Kidney (tissue), 22 donors: ENCODE measurements at places on chromosomes 7 and 10.

GRCh38 chr10:9229702-9230244, 1175.3 kb downstream of the GATA3 start:
- no peaks in the 10 kb centered on the region for H3K27me3 ChIP-seq
- no peaks in the 10 kb centered on the region for H3K4me1 ChIP-seq
- no peak overlapping the region for H3K27ac ChIP-seq
- H3K36me3 ChIP-seq = no peaks in the 10 kb centered on the region
- H3K4me3 ChIP-seq = no peak overlapping the region

- H3K36me3 ChIP-seq = no peaks in the 10 kb centered on the region
- H3K27me3 ChIP-seq = no peaks in the 10 kb centered on the region
- no peak overlapping the region for H3K27ac ChIP-seq
- no peak for DNase-seq
- no peaks in the 10 kb centered on the region for H3K4me1 ChIP-seq
- H3K4me3 ChIP-seq = no peak overlapping the region
These were observed 9.8 kb downstream of the ALOX5 start for GRCh38 chr10:45383682-45384330.

DNA sequence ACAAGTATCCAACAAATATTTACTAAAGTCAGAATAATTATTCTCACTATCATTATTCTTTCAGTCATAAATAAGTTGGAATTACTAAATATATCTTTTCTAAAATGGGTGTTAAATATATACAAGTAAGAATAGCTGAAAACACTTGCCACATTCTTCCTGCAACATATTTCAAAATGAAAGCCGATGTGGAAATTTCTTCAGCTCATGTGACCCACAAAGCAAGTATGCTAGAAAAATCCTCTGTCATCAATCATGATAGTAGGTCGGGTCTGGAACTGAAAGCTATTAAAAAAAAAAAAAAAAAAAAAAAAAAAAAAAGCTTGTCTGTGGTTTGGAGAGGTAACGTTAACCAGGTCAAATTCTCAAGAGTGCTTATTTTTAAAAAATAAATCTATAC, 344.7 kb downstream of the NEBL start:
- no peaks in the 10 kb centered on the region for H3K27me3 ChIP-seq
- no peak for DNase-seq
- no peaks in the 10 kb centered on the region for H3K4me1 ChIP-seq
- no peak overlapping the region for H3K4me3 ChIP-seq
- H3K27ac ChIP-seq = no peak overlapping the region

- no peaks in the 10 kb centered on the region for H3K27me3 ChIP-seq
- H3K27ac ChIP-seq = no peak overlapping the region
- no peaks in the 10 kb centered on the region for H3K4me1 ChIP-seq
- no peaks in the 10 kb centered on the region for H3K36me3 ChIP-seq
- no peak for DNase-seq
These were observed 272.7 kb downstream of the HDAC9 start for GRCh38 chr7:18768256-18768655.
